ENCODE measurements at places on chromosomes 11 and 22.

- peak; percentile 64 for DNase-seq
Measured at GRCh38 chr22:50267591-50268390, 2.4 kb downstream of the MAPK11 start.

GRCh38 chr22:46482056-46482675, 55.3 kb downstream of the CELSR1 start:
- no peak for DNase-seq

GRCh38 chr11:92226331-92227229, 2.0 kb downstream of the FAT3 start:
- DNase-seq, result no peak

GRCh38 chr11:117815262-117815803, 9.2 kb downstream of the FXYD2 start:
- peak; percentile 87 for DNase-seq

DNA sequence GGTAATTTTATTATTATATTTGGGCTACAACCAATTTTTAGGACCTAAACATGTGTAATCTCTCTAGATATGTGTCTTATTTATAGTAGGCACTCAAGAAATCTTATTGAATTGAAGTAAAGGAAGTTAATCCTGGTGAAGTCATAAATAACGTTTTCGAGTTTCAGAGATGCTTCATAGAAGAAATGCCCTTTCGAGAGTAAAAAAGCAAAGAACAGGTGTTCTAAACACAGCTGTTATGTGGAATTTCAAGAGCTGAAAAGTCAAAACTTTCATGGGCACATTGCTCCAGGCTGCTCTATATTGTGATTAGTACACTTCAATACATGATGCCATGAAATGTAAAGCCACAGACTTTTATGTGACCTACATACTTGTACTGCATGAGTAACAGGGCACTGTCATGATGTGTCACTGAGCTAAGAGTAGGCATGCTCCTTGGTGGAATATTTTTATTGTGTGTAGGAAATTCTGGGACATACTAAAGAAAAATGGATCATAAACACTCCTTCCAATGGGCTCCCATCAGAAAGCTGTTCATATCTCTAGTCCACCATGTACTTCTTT, 7.2 kb upstream of the ELMOD1 start:
- DNase-seq, result no peak

DNA sequence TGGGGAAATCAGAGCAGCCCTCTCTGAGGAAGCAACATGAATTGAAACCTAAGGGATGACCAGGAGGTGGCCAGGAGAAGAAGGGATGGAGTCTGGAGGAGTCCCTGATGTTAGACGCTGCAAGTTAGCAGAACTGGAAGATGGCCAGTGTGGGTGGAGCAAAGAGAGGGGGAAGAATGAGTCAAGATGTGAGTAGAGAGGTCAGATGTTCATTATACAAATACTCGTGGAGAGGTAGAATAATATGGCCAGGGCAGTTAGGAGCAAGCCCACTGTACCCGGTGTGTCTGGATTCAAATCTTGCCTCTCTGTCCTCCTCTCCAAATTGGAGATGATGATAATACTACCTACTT, 242.0 kb downstream of the TENM4 start:
- DNase-seq, result no peak

GRCh38 chr22:22171357-22172218, 73.0 kb upstream of the VPREB1 start:
- no peak for DNase-seq

DNA sequence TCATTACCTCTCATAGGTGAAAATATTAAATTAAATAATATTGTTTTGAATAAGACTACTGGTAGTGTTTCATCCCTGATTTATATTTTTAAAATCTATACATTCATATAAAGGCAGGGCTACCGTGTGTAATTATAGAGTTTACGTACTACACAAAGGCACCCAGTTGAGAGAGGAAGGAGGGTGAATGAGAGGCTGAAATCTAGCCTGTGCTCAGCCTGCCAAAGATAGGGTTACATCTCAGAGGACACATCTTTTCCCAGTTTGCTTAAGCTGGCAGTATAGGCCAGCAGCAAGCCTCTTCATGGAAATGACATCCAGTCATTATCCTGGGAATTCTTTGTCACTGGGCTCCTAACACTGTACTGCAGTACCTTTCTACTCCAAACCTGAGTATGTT, 7.5 kb upstream of the B3GNT6 start:
- DNase-seq, result no peak

- DNase-seq, result no peak
Measured at GRCh38 chr11:40513281-40513680, 946.2 kb downstream of the LRRC4C start.

DNA sequence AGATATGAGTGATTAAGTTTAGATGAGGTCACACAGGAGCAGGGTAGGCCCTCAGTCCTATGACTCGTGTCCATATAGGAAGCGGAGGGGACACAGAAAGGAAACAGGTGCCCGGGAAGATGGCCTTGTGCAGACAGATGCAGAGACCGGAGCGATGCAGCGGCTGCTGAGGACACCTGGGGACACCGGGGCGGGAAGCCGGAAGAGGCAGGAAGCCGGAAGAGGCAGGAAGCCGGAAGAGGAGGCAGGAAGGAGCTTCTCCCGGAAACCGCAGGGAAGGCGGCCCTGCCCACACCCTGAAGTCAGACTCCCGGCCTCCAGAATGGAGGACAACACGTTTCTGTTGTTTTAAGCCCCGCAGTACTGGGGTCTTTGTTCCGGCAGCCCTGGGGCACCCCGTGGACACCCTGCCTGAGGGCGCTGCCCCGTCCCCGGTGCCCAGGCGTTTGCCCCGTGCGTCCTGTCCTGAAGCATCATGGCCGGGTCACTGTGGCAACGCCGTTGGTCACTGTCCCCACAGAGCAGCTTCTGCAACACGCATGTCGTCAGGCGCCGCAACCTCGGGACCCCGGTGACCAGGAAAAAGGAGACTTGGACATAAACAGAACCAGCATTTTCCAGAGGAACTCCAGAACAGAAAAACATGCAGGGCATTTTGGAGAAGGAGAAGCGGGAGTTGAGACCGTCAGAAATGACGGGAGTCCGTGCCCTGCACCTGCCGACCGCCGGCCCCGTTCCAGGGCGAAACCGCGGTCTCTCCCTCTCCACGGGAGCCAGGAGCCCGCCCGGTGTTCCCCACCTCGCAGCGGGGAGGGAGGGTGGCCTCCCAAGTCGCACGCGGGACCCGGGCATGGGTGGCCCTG, 103.4 kb downstream of the BRD1 start:
- no peak for DNase-seq

DNA sequence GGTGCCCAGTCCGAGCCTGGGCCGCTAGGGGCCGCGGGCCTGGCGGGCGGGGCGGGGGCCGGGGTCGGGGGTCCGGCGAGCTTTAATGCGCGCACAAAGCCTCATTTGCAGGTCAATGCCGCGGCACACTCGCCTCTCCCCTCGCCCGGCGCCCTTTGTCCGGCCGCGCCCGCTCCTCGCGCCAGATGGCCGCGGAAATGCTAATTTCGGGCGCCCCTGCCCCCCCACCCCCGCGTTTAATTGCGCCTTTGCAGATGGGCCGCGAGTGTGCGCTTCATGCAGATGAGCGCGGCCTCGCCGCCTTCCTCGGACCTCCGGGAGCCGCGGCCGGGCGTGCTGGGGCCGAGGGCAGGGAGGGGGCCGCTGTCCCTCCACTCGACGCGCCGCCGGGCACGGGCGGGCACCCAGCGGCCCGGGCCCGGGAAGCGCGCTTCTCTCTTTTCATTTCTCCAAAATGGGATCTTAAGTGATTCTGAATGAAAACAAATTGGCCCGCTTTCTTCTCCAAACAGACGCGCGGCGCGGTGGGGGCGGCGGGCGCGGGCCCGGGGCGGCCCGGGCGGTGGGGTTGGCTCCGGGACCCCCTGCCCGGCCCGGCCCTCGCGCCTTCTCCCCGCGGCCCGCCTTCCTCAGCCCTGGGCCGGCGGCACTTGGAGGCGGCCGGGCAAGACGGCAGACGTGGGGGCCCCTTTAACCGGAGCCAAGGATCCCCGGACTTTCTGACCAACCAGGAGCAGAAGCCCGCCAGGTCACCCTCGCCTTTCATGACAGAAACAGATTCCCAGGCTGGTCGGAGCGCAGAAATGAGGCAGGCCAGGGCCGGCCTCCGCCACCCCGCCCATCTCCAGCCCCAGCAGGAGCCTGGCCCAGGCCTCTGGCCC, 22.9 kb downstream of the CDKN1C start:
- DNase-seq, result no peak

DNA sequence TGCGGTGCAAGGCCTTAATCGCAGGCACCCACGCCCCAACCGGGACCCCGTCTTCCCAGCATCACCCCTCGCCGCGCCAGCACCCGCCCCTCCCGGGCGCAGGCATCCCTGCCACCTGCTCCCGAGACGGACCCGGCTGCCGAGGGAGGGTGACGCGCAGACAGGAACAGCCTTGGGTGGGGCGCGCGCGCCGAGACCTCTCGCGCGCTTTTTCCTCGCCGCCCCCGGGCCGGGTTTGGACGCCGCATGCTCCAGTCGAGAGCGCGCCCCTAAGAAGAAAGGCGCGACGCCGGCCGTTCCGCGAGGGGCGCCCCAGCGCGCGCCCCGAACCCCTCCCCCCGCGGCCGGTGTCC, 504 bp downstream of the CFL1 start:
- peak; percentile 42 for DNase-seq

DNA sequence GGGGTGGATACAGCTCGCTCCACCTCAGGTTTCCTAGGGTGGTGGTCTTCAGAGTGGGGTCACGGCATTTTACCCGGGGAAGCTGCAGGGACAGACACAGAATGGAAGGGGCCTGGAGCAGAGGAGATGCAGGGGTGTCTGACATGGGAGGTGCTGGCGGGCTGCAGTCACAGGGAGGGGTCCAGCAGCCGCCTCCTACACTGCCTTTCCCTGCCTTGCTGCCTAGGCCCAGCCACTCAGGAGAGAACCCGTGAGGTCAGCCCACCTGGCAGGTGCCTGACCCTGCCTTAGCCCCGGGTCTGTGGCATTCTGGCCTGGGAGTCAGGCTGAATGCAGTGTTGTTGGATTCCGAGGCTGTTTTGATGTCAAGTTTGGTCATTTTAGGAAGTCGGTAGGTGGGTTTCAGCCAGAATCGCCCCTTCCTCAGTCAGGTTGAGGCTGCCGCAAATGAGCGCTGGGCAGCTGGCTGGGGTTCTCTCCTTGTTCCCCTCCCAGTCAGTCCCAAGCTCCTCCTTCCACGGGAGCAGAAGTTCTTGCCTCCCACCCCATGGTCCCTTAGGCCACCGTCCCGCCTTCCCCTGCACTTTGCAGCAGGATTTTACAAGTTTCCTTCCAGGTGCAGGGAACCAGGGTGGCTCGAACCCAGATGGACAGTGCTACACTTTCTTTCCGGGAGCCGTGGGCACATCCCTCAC, 294.5 kb downstream of the TBC1D22A start:
- DNase-seq, result no peak

DNA sequence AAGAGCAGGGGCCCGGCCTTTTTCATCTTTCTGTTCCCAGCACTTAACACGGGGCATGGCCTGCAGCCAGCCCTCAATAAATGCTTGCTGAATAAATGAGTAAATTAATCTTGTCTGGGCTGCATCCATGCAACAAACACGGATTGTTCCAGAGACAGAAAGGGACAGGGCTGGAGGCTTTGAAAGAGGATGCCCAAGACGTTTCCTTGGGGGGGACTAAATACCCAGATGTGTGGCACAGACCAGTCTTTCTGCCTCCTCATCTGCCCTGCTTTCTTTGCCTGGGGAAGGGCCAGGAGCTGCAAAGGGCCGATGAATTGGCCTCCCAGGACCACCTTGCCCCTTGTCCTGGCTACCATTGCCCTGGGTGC, 40.4 kb downstream of the SHISAL1 start:
- DNase-seq, result no peak

- DNase-seq, result no peak
Measured at GRCh38 chr11:32107647-32108046, 16.8 kb downstream of the RCN1 start.

- no peak for DNase-seq
Measured at GRCh38 chr11:115290893-115291292, 213.3 kb downstream of the CADM1 start.

- no peak for DNase-seq
Measured at GRCh38 chr11:59292611-59293010, 66.1 kb upstream of the OR5AN1 start.

DNA sequence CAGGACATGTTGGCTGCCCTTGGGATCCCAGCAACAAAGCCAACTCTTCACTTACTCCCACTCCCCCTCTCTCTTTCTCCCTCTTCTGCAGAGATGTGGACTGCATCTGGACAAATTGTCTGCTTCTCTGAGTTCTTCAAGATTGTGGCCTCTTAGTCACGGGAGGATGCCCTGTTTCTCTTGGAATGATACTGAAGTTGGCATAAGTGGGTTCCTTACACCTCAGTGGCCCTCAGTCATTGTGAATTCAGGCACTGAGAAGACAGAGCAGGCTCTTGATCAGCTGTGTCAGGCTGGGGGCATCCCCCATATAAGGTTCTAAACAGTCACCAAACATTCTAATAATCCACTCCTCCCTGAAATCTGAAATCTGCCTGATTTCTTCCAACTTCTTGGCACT, 6.1 kb upstream of the E2F8 start:
- DNase-seq, result no peak

DNA sequence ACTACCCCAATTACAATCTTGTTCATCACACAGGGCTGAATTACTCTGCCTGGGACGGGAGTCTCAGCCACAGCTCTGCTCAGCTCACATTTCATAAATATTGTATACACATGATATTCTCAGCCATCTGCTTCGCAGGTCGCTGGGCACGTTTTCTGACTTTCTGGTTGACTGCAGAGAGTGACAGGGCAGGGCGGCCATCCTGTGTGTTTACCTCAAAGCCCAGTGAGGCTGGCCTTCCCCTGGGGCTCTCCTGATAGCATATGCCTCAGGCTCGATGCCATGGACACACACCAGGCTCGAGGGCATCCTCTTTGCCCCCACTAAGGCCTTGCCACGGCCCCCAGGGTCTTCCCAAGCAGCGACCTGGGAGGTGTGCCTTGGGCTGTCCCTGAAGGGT, 345.0 kb downstream of the CADM1 start:
- no peak for DNase-seq

GRCh38 chr11:14380947-14381561, 22.1 kb upstream of the RRAS2 start:
- DNase-seq, result peak; percentile 56

GRCh38 chr11:94854770-94855633, 86.8 kb downstream of the AMOTL1 start:
- no peak for DNase-seq

GRCh38 chr11:121559606-121560200, 106.9 kb upstream of the SORL1-AS1 start:
- DNase-seq, result no peak

- DNase-seq, result no peak
Measured at GRCh38 chr22:31891366-31892079, 52.8 kb upstream of the YWHAH start.

- DNase-seq, result no peak
Measured at GRCh38 chr11:128734832-128735224, 41.0 kb downstream of the FLI1 start.

DNA sequence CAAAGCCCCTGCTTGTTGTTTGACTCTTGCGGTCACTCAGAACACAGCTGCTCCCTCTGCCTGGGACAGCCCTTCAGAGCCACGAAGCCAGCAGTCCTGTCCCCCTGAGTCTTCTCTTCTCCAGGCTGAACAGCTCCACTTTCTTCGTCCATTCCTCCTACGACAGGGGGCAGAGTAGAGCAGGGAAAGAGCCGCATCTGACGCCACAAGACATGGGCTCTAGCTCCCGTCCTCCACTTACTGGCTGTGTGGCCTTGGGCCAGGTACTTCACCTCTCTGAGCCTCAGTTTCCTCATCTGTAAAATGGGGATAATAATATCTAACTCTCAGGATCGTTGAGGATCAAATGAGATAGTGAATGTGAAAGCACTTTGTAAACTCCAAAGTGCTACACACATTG, 29.9 kb downstream of the CHRDL2 start:
- DNase-seq, result no peak

GRCh38 chr11:2812371-2812991, 73.1 kb downstream of the CDKN1C start:
- no peak for DNase-seq

- DNase-seq, result no peak
Measured at GRCh38 chr11:60912851-60913528, 968 bp upstream of the TMEM109 start.
